ENCODE measurements at places on chromosomes 11 and 22. TPM values are rescaled to one million over a fixed set of nuclear protein-coding genes. Genes with fewer than 3 reads are reported as not detected.

PTGDR2 gene
- total RNA-seq = not detected

KDELR3 gene
- total RNA-seq = 19.1 TPM

ACR gene
- total RNA-seq = not detected

APOBEC3G gene
- not detected for total RNA-seq

TMPRSS13 gene
- not detected for total RNA-seq

TEX54 gene
- total RNA-seq = not detected

MS4A7 gene
- not detected for total RNA-seq

OR5AL1 gene
- total RNA-seq = not detected

CRYBA4 gene
- not detected for total RNA-seq

HEPN1 gene
- total RNA-seq = not detected

PIK3IP1 gene
- 0.80 TPM for total RNA-seq

AIFM3 gene
- total RNA-seq = 3.2 TPM

POGLUT3 gene
- 12.6 TPM for total RNA-seq

PRG3 gene
- total RNA-seq = not detected

BBOX1 gene
- not detected for total RNA-seq

BTG4 gene
- 0.15 TPM for total RNA-seq

NCAM1 gene
- 0.06 TPM for total RNA-seq

TRIM51 gene
- not detected for total RNA-seq

WNT11 gene
- 1.9 TPM for total RNA-seq

DNHD1 gene
- total RNA-seq = 2.4 TPM

SEPTIN5 gene
- 10.3 TPM for total RNA-seq

MPZL2 gene
- 0.08 TPM for total RNA-seq

CHCHD10 gene
- 199 TPM for total RNA-seq

SLC22A6 gene
- not detected for total RNA-seq

CHST1 gene
- 0.95 TPM for total RNA-seq

OR4D5 gene
- total RNA-seq = not detected

SERHL2 gene
- 0.28 TPM for total RNA-seq

SHANK2 gene
- 8.6 TPM for total RNA-seq

OR52E2 gene
- total RNA-seq = not detected

TUBA8 gene
- 0.51 TPM for total RNA-seq
